ENCODE measurements at places on chromosomes 1 and 21.

DNA sequence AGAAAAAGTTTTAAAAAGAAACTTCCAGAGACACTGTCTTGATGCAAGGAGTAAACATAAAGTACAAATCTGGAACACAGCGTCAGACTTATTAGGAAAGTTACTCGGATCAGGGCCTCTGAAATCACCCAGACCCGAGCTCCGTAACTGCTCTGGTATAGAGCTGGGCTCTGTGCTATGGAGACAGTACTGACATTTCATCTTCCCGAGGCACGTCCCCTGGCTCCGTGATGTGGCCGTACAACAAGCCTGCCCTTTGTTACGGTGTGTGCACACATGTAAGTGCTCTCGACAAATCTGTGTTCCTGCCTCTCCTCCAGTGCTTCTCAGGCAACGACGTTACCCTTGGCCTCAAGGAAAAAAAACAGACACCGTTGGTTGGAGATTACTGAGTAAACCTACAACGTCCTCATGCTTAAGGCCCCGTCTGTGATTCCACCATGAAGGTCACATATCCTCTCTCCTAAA, 107.0 kb upstream of the IRF2BP2 start:
- DNase-seq: no peak

DNA sequence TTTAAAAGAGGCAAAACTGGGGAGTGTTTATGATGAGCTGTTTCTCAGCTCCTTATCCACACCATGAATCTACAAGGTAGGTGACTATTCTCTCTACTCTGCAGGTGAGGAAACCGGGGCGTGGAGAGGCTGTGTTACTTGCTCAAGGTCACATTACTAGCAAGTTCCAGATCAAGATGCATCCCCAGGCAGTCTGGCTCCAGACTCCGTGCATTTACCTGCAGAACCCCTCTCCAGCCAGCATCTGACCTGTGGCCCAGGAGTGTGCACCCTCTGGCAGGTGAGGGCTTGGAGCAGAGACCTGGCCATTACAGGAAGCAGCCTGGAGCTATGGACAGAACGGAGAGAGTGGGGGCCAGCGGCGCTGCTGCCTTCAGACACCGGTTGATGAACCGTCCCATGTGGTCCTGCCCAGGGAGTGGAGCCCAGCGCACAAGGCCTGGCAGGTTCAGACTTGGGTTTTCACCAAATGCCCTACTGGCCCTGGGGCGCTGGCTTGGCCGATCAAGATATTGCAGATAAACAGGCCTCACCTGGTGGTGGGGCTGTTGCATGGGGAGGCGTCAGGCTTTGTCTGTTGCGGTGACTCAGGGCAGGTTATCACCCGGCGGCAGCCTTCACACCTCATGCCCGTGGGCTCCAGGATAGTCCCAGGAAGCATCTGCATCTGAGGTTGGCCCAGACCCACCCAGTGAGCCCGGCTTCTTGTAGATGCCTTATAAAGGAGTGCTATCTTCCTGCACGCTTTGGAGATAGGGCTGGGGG, 29.2 kb upstream of the WNT4 start:
- DNase-seq: no peak

DNA sequence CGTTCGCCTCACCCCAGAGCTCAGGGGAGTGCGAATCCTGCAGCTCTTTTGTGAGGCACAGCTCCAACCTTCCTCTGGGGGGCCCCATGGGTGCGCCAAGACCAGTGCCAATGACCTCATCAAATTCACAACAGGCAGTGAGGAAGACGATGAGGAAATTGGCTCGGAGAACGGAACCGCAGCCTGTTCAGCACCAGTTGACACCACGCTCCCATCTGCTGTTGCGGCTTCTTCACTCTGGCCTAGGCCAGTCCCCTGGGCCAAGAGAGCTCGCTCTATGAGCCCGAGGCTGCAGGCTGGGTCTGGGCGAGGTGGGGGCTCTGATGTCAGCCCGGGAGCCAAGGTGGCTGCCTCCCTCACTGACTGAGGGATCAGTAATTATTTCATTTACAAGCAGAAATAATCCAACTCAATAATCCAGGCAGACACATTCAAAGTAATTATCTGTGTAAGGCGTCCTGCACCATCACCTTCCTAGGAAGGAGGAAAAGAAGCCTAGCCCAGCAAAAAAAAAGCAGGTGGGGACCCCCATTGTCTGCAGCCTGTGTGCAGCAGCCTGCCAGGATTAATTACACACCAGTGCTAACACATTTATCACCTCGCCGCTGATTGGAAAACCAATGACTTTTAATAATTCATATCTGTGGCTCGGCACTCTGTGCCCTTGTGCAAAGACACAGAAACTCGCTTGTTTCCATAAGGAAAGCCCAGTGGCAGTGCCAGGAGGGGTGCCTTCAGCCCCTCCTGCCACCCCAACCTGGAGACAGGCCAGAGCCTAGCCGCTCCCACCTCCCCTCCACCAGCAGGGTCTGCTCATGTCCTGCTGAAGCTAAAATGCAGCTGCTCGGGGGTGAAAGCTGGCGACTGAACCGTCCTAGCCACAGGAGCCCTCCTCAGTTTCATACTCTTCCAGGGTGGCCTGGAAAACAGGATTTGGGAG, 1.9 kb downstream of the PLEKHA6 start:
- DNase-seq: peak; percentile 71

DNA sequence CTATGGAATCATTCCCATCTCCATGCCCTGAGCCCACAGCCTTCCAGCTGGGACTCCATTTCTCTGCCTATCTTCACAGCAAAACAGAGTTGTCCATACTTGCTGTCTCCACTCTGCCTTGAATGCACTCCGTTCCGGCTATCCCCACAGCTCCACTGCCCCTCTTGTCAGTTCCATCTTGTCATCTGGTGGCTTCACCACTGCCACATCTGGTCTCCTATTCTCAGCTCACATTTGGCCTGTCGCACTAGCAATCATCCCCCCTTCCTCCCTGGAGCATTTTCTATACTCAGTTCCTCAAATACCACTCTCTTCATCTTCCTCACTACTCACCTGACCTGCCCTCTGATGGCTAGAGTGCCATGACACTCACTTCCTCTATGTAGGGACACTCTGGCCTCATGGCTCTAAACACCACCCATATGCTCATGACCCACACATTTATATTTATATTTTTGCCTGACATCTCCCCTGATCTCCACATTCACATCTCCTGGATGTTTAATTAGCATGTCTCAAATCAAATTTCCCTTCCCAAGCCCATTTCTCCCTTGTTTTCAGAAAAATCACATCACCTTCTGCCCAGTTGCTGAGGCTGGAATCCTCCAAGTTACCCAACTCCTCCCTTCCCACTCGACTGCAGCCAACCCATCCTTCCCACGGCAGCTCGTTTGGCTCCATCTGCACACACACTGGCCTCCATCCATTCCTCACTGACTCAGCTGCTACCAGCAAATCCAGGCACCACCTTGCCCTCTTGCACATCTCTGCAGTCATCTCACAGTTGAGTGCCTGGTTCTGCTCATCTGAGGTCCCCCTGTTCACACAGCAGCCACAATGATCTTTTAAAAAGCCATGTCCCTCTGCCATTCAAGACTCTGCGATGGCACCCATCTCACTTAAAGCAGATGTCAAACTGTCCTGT, 6.1 kb downstream of the ZNF692 start:
- no peak for DNase-seq

DNA sequence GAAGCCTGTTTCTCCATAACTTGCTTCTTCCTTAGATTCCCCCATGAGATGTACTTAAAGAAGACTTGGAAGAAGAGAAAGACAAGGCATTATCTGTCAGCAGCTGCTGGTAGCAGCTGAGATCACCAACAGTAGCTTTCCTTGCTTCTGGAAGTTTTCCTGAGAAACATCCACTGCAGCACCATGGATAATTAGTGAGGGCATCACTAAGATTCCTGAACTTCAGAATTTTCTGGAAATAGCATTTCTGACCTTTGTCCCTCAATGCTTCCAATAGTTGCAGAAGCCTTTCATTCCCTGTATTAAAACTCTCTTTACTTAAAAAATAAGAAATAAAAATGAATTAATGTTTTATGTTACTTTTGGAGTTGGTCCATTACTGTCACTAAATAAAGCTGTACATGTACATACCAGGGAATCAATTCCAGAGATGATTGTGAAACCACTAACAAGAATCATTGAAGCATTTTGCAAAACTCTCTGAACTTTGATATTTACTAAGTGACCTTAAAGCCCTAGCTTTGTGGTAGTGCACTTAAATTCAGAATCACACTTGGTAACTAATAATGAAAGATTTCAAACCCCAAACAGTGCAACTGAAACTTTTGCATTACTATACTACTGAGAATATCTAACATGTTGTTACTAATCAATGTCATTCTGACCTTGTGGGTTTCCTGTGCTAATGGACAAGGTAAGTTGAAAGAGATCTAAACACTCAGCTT, at the start of gene CFHR4:
TSS of gene CFHR4 (plus strand) at position 538 of the 725 bp plus-strand sequence. CDS start at position 637, 99 bp downstream.
- DNase-seq: no peak

DNA sequence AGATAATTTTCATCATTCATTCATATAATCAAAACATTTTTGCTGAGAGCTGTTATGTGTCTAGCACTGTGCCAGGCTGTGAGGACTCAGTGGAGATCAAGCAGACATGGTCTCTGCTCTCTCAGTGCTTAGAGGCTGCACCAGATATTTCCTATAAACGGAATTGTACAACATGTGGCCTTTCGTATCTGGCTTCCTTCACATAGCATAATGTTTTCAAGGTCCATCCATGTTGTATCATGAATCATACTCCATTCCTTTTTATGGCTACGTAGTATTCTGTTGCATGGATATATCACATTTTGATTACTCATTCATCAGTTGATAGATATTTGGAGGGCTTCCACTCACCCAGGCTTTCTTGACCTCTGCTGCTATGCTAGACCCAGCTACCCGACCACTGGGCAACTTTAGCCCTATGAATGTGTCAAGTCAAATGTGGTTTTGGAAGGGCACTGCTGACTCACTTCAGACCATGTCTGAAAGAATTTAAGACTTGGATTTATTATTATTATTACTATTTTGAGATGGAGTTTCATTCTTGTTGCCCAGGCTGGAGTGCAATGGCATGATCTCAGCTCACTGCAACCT, 18.5 kb downstream of the NCF2 start:
- no peak for DNase-seq

DNA sequence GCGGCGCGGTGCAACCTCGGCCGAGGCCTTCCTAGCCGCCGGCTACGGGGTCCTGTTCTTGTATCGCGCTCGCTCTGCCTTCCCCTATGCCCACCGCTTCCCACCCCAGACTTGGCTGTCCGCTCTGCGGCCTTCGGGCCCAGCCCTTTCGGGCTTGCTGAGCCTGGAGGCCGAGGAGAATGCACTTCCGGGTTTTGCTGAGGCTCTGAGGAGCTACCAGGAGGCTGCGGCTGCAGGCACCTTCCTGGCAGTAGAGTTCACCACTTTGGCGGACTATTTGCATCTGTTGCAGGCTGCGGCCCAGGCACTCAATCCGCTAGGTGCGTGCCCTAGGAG, 379 bp downstream of the PPCS start:
- peak; percentile 88 for DNase-seq

- no peak for DNase-seq
Measured at GRCh38 chr1:24071941-24072340, 40.0 kb downstream of the MYOM3 start.

DNA sequence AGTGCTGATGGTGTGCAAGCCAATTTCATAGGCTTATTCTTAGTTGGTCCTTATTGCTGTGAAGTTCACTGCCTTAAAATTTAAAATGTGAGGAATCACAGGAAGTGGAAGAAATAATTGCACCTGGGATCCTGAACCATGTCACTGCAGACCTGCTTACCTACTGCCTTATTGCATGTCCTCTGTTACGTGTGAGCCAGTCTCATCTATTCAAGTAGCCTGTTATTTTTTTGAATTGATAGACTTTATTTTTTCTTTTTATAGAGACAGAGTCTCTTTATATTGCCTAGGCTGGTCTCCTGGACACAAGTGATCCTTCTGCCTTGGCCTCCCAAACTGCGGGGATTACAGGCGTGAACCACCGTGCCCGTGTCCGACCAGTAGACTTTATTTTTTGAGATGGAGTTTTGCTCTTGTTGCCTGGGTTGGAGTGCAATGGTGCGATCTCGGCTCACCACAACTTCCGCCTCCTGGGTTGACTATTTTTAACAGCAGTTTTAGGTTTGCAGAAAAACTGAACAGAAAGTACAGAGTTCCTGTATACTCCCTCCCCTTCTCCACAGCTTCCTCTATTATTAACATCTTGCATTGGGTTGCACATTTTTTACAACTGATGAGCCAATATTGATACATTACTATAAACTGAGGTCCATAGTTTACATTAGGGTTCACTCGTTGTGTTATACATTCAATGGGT, 14.0 kb upstream of the DISC1 start:
- DNase-seq: peak; percentile 89

DNA sequence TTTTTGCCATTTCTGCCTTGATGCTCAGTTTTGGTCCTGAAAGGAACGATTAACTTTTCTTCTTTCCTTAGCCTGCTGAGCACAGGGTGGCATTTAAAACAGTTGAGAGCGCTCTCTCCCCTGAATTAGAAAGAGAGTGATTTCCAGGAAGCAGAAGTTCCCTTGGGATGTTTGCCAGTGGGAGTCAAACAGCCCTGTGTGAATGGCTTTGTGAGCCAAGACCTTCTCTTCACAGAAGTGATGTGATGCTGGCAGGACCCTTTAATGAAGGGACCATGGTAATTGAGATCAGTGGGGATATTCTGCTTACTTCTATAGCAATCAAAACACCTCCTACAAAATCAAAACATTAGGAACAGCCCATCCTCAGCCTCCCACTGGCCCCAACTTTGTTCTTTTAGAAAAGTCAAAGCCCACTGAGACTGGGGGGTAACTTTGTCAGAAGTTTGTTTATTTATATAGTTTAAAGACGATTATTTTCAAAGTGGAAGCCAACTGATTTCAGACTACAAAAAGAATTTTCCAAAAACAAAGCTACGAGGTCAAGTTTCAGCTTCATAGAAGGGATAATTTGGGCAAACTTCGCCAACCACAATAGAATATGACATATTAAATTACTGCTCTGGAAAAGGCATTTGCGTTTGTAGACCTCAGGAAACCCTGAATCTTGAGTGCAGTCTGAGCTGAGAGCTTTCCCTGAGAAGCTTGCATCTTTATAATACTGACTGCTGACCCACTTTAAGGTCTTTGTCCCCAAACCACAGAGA, 122.7 kb downstream of the GABPA start:
- DNase-seq: no peak

- DNase-seq: no peak
Measured at GRCh38 chr1:30339866-30340265, 383.5 kb downstream of the MATN1 start.

DNA sequence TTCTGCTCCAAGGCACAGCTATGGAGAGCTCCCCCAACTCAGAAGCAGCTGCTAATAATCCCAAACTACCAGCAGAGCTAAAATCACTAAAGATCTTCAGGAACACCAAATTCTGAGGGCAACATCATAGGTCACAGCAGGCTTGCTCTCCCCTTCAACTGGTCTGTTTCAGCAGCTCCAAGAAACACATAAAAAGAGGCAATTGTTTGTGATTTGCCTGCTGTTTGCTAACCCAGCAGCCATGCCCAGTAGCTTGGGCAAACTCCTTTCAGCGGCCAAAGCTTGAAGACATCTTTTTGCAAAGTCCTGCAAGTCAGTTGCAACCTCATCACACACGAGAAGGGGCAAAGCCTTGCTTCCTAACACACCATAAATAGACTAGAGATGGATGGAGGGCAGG, 8.9 kb downstream of the ERI3 start:
- DNase-seq: no peak

DNA sequence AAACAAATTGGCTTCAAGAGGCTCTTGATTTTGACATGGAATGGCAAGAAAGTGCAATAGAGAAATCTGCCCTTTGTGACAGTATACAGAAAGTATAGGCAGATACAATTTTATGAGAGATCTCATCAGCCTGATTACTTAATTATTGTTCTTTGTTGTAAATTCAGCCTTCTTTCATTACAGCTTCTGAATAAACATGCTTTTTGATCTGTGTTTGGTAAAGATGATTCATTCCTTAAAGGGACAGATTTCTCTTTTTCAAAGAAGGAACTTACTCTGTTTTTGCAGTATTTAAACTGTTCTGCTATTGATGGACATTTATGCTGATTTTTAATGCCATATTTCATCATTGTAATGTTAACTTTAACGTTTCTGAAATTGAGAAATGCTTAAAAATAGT, 13.7 kb upstream of the MPC2 start:
- no peak for DNase-seq

Data from hematopoietic multipotent progenitor cell treated with erythropoietin and hydrocortisone succinate and interleukin-3 and kit ligand, for 4 days (in vitro differentiated cells).